ENCODE measurements at places on chromosomes 7 and 10. TPM values are rescaled to one million over a fixed set of nuclear protein-coding genes. Genes with fewer than 3 reads are reported as not detected.

The DTX2 gene
- total RNA-seq = 6.9 TPM

The IGFBP1 gene
- 1.4 TPM for total RNA-seq

The SNX10 gene
- 2.8 TPM for total RNA-seq

The KCND2 gene
- 0.05 TPM for total RNA-seq

The TRIM73 gene
- total RNA-seq = 0.05 TPM

The H2BK1 gene
- total RNA-seq = not detected

The CYP3A5 gene
- not detected for total RNA-seq

The SPDYE1 gene
- total RNA-seq = not detected

The SPAM1 gene
- total RNA-seq = not detected

The NUDCD3 gene
- total RNA-seq = 62.0 TPM

The ARMC3 gene
- not detected for total RNA-seq

The AP5Z1 gene
- total RNA-seq = 33.8 TPM

The CDK1 gene
- total RNA-seq = 84.0 TPM

The SPDYE11 gene
- total RNA-seq = not detected

The GFRA1 gene
- total RNA-seq = 3.7 TPM

The ABCB4 gene
- total RNA-seq = 2.1 TPM

The PTCD1 gene
- 5.1 TPM for total RNA-seq

All from mammary microvascular endothelial cell (primary cell).